ENCODE measurements at places on chromosomes 1 and 21. TPM values are rescaled to one million over a fixed set of nuclear protein-coding genes. Genes with fewer than 3 reads are reported as not detected.

NBPF10 gene
- 0.69 TPM for total RNA-seq

CR1L gene
- not detected for total RNA-seq

OR2AK2 gene
- not detected for total RNA-seq

KRTAP21-2 gene
- total RNA-seq = not detected

LAD1 gene
- total RNA-seq = 0.34 TPM

RNU1-3 gene
- total RNA-seq = not detected

HJV gene
- not detected for total RNA-seq

MX1 gene
- total RNA-seq = 3.6 TPM

DNA sequence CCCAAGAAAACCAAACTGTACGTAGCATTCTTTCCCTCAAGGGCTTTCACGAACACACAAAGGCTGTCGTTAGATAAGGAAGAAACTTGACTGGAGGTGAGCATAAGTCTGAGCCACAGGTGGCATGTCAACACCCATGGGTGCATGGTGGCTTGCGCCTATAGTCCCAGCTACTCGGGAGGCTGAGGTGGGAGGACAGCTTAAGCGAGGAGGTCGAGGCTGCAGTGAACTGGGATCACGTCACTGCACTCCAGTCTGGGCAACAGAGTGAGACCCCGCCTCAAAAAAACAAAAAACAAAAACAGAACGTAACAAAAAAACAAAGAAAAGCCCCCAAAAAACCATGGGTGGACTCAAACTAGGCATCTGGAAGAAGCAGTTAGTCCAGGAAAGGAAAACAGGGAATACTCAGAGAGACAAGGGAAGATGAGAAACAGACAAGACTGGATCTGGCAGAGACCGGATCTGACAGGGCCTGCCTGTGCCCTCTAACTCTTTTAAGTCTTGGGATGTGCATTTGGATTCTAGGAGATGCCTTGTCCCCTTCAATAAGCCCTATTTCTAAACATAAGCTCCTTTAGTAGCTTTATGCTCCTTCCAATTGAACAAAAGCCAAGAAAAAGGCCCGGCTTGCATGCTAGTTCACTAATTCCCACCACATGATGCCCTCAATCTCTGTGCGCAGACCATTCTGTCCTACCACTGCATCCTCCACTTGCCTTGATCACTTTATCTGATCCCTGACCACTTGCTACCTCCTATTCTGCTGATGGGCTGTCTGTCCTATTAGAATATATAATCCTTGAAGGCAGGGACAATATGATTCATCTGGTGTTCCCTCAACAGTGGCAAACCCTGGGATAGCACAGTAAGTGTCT, 73.8 kb downstream of the APP start:
- DNase-seq = no peak

GRCh38 chr1:156260896-156261295, 13.0 kb upstream of the PAQR6 start:
- DNase-seq = peak; percentile 65

GRCh38 chr1:206864939-206865671, at the start of gene IL20:
TSS of gene IL20 (plus strand) at chr1:206865623. CDS start at chr1:206865853, 230 bp downstream.
- DNase-seq = peak; percentile 72

GRCh38 chr1:188708795-188709535, 1768.7 kb downstream of the BRINP3 start:
- DNase-seq = peak; percentile 43

- DNase-seq = no peak
These were observed 57.1 kb downstream of the RNF187 start for GRCh38 chr1:228544021-228544850.

- no peak for DNase-seq
These were observed 164.9 kb upstream of the L1TD1 start for GRCh38 chr1:62029704-62030103.

GRCh38 chr1:154465621-154466195, 36.3 kb upstream of the TDRD10 start:
- no peak for DNase-seq

- no peak for DNase-seq
These were observed 307.0 kb upstream of the NR5A2 start for GRCh38 chr1:199720496-199720895.

DNA sequence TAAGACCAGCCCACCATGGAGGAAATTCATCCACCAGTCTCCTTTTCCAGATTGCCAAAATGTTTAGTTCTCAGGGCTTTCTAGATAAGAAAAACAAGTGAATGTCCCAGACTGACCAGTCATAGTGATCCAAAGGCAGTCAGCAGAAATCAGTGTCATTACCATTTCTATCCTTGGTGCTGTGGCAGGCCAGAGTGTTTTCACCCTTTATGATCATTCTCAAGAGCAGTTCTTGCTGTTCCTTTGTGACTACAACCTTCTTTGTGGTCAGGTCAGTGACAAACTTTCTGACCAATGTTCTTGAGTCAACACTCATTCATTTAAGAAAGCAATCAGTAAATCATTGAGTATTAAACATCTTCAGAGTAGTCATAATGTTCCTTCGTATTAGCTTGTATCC, 7.3 kb upstream of the DHCR24 start:
- no peak for DNase-seq

DNA sequence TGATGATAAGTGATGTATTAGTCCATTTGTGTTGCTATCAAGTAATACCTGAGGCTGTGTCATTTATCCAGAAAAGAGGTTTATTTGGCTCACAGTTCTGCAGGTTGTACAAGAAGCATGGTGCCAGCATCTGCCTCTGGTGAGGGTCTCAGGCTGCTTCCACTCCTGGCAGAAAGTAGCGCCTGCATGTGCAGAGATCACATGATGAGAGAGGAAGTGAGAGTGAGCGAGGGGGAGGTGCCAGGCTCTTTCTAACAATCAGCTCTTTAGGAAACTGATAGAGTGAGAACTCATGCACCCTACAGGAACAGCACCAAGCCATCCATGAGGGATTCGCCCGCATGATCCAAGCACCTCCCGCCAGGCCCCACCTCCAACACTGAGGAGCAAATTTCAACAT, 2.2 kb upstream of the FHAD1 start:
- DNase-seq = no peak

- no peak for DNase-seq
These were observed 19.7 kb downstream of the PTAFR start for GRCh38 chr1:28156821-28157220.

DNA sequence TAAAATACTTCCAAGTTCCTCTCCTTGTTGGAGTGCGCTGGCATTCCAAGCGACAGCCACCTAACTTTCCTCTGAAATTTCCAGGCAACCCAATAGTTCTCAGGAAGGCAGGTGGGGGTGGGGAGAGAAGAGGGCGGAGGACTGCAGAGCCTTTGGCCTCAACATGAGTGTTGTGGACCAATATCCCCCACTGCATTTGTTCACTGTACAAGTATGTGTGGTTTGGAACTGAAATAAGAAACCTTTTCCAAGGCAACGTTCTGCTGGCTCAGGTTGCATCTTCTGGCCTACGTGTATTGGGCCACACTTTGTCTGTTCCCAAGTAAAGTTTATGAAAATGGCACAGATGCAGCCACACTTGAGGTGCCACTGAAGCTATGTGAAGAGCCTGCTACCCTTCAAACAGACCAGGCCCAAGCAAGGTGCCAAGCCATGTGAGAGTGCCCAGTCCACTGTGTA, 153.4 kb downstream of the DHRS3 start:
- DNase-seq = no peak

- no peak for DNase-seq
These were observed 66.3 kb downstream of the SETD4 start for GRCh38 chr21:35993875-35994490.

GRCh38 chr1:182175361-182175931, 113.9 kb upstream of the ZNF648 start:
- no peak for DNase-seq

GRCh38 chr1:152497273-152497672, 13.3 kb upstream of the LCE5A start:
- peak; percentile 70 for DNase-seq

- DNase-seq = no peak
These were observed 71.0 kb downstream of the UMODL1 start for GRCh38 chr21:42142141-42142540.

DNA sequence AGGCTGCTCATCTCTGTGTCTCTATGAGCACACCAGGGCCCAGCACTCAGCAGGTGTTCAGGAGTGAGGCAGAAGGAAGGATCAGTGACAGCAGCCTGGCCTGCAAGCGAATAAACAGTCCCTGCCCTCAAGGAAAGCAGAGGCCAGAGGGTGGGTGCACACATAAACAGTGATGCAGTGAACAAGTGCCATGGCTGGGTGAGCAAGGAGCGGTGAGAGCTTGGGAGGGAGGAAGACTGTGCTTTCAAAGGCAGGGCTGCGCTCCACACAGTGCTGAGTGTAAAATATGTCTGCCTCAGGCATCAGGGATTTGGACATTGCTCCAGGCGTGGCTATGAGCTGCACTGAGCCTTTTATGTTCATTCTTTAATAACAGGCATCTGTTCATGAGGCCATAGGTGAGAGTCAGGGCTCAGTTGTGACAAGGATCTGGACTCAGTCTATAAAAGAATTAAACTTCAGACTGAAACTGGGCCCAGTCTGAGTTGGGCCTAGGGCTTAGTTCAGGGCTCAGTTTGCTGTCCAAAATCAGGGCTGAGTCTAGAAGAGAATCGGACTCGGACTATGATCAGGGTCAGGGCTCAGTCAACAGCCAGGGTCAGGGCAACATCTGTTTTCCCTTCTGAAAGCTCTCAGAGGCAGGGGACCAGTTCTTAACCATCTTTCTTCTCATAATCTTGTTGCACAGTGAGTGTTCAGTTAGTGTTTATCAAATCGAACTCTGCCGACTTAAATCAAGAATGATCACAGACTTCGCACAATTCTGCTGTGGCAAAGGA, 213.7 kb downstream of the FOXD2 start:
- DNase-seq = no peak

DNA sequence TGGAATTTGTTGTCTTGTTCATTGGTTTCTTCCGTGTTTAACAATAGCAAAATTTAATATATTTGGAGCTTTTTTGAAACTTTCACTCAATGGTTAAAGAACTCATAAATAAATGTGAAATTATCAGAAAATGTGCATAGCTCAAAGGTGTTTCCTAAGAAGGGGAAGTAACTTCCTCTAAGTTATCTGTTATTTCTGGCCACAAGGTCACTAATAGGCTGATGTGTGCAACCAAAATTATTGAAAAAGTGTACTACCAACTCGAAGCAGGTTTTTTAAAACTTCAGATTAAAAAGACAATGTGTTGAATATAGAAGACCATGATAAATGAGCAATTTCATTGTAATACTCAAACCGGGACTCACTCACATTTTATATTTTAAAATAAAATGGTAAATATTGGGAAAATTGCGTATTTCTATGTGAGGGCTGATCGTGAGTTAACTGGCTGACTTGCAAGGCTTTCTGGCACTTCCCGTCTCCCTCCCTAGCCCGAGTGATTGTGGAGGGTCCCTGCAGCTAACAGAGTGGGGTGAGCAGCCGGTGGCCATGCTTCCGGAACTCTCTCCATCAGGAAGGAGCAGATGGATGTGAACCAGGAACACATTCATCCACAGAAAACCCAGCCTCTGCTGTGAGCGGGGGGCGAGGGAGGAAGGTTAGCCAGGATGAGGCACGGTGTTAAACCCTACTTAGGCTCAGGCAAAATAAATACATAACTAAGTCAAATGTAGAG, 96.9 kb downstream of the ERG start:
- no peak for DNase-seq

- peak; percentile 55 for DNase-seq
These were observed 5.1 kb downstream of the CLCNKB start for GRCh38 chr1:16048573-16049189.

GRCh38 chr1:71242239-71242638, 161.4 kb upstream of the ZRANB2 start:
- DNase-seq = no peak
